ENCODE measurements at places on chromosomes 7 and 10. TPM values are rescaled to one million over a fixed set of nuclear protein-coding genes. Genes with fewer than 3 reads are reported as not detected.

The PRR15 gene
- polyA plus RNA-seq, result not detected

The PNPLA8 gene
- polyA plus RNA-seq, result 54.6 TPM

The PYROXD2 gene
- 1.6 TPM for polyA plus RNA-seq

The AVPI1 gene
- 1.4 TPM for polyA plus RNA-seq

The PARD3 gene
- polyA plus RNA-seq, result not detected

The FASTK gene
- 31.6 TPM for polyA plus RNA-seq

GRCh38 chr7:44098092-44099068, 5.8 kb upstream of the AEBP1 start:
- DNase-seq, result no peak

- no peak for DNase-seq
These were observed 19.0 kb downstream of the MDH2 start for GRCh38 chr7:76066716-76067503.

DNA sequence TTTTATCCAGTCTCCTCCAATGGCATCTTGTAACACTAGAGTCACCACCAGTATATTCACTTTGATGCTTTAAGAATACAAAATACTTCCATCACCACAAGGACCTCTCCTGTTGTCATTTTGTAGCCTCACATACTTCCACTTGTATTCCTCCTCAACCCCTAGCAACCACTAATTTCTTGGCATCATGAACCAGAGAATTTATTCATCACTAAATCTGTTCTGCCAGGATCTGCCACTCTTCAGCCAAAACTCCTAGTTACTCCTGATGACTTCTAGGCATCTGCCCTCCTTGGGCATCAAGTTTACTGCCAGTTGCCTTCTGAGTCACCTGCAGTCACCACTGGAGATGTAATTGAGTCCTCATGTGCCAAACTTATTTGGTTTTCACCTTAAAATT, 906.8 kb downstream of the CNTNAP2 start:
- no peak for DNase-seq

DNA sequence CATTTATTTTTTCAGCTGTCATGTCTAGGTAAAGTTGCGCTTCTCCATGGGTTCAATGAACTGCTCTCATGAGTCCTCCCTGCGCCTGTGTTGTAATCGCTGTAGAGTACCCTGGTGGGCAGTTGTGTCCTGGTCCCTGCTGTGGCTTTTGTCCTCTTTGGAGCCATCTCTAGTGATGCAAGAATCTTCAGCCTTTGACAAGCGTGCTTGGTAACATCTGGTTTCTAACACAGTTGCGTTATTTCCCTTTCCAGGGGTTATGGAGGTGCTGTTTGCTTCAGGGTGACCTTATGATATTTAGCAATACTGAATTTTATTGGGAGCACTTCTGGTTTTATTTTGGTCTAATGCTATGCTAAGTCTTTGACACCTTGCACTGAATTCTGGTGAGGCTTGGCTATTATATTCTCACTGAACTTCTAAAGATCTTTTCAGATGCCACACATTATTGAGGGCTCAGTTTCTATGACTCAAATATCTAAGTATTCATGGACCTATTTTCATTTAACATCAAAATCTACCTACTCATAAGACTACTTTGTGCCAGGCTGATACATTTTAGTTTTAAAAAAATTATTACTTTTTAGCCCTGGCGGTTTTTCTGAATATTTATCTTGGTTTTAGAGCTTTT, 88.6 kb downstream of the FANK1 start:
- no peak for DNase-seq

- no peak for DNase-seq
These were observed 142.1 kb downstream of the VTI1A start for GRCh38 chr10:112589081-112589480.

- DNase-seq, result peak; percentile 47
These were observed 5.0 kb downstream of the MXI1 start for GRCh38 chr10:110212119-110213006.

DNA sequence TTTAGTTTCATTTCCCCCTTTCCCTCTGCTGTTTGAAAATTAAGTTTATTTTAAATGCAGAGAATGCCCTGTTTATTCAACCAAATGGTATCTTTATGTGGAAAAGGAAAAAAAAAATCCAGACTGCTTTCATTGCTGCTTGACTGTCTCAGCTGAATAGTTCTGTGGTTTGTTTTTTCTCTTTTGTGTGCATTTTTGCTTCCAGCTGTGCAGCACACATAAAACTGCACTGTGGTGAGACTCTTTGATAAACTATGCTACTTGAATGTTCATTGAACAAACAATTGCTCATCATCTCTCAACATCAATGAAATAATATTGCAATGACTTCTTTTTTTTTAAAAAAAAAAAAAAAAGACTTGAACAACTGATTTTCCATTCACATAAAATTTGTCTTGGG, 78.6 kb upstream of the GLI3 start:
- DNase-seq, result no peak

GRCh38 chr7:121003986-121004685, 15.6 kb downstream of the CPED1 start:
- no peak for DNase-seq

DNA sequence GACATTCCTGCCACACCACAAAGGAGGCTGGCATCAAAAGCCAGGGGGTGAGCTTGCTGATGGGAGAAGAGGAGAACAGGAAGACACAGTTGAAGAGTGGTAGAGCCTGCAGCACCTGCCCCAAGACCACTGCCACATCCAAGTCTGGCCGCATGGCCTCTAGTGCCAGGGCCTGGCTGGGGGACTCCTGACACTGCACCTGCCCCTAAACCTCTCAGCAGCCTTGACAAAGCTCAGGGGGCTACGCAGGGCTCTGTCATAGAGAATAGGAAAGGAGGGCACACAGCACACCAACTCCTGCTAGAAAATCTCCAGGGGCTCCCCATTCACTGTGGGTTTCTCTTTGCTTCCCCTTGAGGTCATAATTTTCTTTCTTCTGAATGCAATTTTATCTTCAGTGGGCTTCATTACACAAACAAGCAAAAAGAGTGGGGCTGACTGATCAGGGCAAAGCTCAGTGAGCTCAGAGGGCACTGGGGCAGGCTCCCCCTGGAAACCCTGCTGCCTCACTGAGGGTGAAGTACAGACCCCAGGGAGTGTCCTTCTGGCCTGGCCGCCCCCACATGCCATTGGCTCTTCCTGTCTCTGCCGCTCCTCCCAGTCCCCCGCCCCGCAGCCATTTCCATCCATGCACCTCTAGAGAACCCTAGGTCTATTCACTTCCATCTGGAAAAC, 37.2 kb downstream of the VOPP1 start:
- no peak for DNase-seq

- no peak for DNase-seq
These were observed 47.6 kb downstream of the ANKRD26 start for GRCh38 chr10:27052656-27053055.

DNA sequence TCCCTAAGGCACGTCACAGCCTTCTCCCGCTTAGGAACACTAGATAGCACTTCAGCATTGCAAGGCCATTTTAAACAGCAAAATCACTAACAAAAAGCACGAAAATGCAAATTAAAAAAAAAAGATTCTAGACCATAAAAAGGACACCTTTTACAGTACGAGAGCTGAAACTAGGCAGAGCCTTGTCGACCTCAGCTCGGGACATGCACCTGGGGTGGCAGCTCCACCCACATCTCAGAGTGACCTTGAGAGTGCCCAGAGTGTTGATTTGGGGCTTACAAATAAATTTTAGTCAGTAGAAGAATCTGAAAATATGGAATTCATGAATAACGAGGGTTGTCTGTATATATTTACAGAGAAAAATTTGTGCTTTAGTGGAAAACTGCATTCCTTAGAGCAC, 1.1 kb downstream of the MRPS24 start:
- DNase-seq, result no peak

DNA sequence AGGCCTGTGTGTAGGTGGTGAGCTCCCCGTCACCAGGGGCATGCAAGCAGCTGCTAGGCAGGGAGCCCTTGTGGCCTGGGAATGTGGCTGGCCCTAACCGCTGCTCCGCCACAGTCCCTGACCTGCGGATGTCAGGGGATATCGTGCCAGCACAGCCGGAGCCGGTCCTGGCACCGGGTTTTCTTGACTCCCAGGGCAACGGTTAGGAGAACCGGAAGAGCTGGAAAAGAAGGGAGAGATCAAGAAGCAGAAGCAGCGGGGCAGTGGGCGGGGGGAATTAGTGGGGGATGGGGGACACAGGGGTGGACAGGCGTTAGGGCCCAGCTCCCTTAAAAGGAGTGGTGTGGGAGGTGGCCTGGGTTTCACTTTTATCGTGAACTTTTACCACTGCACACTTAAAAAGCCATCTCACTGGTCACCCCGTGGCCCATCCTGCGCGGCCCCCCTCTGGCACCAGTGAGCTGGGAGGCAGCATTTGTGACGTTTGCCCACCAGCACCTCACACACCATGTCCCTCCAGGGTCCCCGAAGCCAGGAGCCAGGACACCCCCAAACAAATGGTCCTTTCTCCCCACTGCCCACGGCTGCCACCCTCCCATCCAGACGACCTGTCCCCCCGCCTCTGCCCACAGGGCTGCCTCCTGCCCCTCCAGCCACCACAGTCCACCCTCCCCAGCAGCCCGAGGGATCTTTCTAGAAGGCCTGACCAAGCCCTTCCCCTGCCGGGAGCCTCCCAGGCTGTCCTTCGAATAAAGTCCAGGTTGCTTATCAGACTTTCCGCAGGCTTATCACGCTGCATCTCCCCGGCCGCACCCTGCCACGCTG, 1.8 kb upstream of the MICALL2 start:
- DNase-seq, result no peak

GRCh38 chr10:125538947-125539731, 143.8 kb downstream of the TEX36 start:
- DNase-seq, result no peak

GRCh38 chr7:130365511-130366441, 14.5 kb upstream of the CPA1 start:
- DNase-seq, result no peak
